M059J (cell line): ENCODE measurements at places on chromosomes 11 and 22.

DNA sequence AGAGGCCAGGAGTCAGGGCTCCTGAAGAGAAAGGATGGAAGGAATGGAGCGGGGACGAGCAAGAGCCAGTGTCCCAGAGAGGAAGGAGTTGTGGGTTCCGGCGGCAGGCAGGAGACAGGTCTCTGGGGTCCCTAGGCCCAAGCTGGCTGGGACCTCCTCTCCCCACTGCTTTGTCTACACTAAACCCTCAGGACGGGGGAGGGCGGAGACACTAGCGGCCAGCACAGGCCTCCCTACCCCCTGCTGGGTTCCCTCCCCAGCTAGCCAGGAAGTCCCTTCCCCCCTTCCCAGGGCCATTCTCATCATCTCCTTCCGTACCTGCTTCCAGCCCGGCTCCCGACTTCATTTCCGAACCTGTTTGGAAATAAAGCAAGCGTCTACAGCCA is 79.5 kb downstream of the ST3GAL4 start:
- no peak for DNase-seq

DNA sequence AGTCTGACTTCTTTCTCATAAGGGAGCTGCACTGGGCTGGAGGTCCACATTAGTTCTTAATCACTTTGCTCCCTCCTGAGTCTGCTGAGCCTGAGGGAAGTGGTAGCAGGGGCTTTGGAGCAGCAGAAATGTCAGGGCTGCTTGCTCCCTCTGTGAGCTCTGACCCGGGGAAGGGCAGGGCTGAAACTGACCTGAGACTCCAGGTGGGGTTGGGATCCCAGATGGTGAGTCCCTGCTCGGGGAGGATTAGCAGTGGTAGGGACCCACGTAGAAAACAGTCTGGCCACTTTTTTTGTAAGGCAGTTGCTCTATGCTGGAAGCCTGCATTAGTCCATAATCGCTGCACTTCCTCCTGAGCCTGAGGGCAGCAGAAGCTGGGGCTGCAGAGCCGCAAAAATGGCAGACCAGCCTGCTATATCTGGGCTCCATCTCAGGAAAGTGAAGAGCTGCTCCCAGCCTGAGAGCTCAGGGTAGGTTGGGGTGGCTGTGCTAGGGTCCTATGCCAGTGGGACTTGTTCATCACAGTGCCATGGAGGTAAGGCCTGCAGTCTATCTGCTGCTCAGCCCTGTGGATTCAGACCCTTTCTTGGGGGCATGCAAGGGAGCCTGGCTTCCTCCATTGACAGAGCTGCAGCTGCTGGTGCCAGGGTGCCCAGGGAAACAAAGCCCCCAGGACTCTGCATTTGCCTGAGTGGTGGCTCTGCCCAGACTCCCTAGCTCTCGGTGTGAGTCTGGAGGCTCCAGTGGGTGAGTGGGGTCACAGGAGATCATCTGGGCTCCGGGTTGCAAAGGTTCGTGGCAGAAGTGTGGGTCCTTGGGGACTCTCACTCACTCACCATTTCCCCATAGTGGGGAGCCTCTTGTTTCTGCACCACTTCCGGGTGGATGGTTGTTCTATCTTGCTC is 854.3 kb downstream of the LUZP2 start:
- DNase-seq: no peak

- peak; percentile 94 for DNase-seq
These were observed 872 bp downstream of the TMA7B start for GRCh38 chr22:39960791-39961746.

- no peak for DNase-seq
These were observed 28.2 kb downstream of the SEZ6L start for GRCh38 chr22:26197425-26197824.

DNA sequence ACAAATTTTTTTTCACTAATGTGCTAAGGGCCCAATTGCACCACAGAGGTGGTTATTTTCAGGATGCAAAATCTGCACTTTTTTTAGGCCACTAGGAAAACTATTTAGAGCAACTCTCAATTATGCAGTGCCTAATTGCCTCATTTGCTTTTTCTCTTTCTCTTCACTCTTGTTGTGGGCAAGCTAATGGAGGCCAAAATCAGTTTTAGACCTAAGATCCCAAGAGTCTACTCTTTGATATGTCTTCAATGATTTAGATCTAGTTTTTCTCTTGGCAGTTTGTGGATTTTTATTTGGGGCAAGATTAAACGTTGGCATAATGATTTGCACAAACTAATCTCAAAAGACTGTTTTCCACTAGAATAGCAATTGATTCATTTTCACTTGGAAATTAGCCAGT is 1996.9 kb downstream of the LRRC4C start:
- no peak for DNase-seq

GRCh38 chr11:7651140-7651551 is 22.2 kb downstream of the CYB5R2 start:
- DNase-seq: peak; percentile 85

GRCh38 chr22:36739185-36739584 is 35.6 kb upstream of the CACNG2 start:
- no peak for DNase-seq

- no peak for DNase-seq
These were observed 80.0 kb downstream of the MED15 start for GRCh38 chr22:20587206-20587958.

DNA sequence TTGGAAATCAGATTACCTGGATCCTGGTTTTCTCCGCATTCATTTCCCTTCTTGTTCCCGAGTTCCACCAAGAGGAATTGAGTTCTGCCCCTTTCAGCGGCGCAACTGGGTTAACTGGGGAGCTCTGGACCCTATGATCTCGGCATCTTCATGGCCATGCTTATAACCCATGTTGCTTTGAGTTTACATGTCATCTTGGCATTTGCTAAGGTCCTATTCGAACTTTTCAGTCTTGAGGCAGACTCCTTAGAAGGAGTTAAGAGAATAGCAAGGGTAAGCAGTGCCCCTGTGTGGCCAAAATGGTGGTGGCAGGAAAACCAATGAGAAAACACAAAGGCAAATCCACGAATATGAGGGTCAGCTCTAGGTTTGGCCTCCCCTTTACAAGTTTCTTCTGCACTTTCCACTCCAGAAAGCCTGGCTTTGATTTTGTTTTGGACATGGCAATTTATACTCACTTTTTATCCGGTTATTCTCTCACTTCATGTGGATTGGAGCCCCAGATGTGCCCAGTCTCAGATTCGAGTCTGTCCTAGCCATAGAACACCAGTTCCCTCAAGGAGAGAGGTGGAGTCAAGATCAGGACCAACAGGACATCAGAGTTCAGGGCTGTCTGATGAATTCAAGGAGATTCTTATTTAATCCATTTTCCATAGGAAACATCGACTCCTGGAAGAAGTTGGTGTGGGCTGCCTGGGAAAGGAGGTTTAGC is 55.3 kb upstream of the FBXO3 start:
- DNase-seq: peak; percentile 76

- DNase-seq: no peak
These were observed 50.1 kb upstream of the WNT11 start for GRCh38 chr11:76256448-76256847.

GRCh38 chr11:68457216-68457897 is 3.2 kb upstream of the PPP6R3 start:
- DNase-seq: no peak

DNA sequence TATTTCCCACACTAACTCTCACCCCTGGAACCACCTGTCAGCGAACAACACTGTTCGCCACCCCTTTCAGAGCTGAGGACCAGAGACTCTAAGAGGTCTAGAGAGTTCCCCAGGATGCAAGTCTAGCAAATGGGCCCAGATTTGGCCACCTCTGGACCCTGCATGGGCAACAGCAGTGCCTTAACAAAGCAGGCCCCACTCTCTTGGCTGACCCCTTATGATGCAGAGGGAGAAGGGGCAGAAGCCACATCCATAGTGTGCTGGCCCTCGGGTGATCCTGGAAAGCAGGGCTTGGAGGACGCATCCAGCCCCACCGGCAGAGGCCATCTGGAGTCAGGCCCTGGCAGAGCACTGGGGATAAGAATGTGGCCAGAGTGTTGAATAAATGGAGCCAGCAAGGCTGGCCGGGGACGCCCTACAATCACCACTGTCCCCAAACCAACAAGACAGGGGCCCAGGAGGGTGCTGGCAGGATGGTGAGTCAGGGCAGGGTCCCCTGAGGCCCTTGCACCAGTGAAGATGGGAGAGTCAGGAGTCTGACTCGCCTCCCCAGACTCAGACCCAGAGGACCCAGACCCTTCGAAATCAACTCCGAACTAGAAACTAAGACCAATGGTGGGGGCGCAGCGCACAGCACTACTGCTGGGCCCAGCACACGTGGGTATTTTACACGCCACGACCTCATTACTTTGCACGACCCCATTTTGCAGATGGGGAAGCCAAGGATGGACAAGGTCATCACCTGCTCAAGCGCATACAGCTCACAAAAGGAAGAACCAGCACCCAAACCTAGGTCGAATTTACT is 6.5 kb downstream of the CSNK1E start:
- no peak for DNase-seq

DNA sequence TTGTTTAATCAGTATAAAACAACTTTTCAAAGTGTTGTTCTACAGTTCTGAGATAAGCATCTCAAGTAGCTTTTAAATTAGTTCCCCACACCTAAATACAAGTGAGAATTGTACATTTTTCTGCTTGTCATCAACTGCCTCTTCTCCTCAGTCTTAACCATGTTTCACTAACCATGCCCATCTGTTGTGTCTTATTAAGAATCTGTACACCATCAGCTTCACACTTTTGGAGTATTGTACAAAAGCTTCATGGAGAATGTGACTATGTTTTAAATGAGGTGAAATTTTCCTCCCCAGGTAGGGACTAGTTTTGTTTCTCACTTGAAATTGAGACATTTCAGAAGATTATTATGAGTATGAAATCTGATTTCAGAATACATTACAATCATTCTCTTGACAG is 52.4 kb downstream of the SIK2 start:
- DNase-seq: no peak

DNA sequence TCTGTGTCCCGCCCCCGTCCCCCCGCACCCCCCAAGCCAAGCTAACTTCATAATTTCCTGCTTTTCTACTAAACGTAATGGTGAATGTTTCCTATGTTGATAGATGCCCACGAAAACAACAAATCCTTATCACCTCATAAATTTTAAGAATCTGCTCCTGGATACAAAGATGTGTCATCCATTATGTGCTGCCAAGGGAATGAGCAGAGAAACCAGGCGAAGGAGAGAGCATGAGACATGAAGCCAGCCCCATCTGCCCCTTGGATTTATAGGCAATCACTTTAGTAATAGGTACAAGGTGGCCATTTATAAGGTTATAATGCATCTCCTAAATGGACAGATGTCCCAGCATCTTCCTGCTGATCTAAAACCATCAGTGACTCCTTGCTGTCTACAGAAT is 30.3 kb downstream of the LAYN start:
- peak; percentile 32 for DNase-seq

DNA sequence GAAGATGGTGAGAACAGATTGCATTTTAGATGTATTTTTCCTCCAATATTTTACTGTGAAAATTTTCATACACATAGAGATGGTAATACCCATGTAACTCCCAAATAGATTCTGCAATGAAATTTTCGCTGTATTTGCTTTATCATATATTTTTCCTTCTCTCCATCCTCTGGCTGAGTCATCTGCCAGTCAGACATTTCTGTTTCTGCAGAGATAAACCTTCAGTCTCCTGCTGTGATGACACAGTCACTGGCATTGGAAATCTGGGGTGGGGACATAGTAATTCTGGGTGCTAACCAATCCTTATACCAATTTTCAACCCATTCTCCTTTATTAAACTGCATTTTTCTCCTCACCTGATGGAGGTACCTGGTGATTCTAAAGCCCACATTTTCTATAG is 33.7 kb downstream of the SVIP start:
- peak; percentile 12 for DNase-seq

- DNase-seq: no peak
These were observed 642 bp upstream of the CASTOR1 start for GRCh38 chr22:30289980-30290313.

- DNase-seq: no peak
These were observed 21.3 kb downstream of the TBC1D22A start for GRCh38 chr22:46783721-46784120.

DNA sequence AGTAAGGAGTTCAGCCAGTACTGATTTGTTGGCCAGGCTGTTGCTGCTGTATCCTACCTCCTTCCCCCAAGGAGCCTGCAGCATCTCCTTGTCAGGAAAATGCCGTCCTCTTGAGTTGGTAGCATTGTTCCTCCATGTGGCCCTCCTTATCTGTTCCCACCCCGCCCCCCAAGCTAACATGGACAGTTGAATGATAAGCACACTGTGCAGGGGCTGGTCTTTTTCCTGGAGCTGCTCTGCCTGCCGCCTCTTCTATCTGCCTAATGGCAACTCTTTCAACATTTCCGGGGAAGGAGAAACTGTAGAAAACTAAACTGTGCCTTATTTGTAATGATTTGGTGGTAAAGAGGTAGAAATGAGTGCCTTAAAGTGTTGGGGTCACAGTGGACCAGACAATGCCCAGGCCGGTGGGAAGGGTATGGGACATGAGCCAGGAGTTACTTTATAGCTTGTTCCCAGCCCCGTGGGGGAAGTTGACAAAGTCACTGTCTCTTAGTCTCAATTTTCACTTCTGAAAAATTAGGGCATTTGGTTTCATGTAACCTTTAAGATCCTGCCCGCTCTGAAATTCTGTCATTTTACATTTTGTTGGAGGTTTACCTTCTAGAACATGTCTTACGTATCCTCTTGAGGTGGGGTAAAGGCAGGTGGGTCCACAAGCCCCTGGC is 4.5 kb downstream of the FAM118A start:
- DNase-seq: no peak

GRCh38 chr11:84890676-84891075 is 736.5 kb downstream of the DLG2 start:
- DNase-seq: no peak

DNA sequence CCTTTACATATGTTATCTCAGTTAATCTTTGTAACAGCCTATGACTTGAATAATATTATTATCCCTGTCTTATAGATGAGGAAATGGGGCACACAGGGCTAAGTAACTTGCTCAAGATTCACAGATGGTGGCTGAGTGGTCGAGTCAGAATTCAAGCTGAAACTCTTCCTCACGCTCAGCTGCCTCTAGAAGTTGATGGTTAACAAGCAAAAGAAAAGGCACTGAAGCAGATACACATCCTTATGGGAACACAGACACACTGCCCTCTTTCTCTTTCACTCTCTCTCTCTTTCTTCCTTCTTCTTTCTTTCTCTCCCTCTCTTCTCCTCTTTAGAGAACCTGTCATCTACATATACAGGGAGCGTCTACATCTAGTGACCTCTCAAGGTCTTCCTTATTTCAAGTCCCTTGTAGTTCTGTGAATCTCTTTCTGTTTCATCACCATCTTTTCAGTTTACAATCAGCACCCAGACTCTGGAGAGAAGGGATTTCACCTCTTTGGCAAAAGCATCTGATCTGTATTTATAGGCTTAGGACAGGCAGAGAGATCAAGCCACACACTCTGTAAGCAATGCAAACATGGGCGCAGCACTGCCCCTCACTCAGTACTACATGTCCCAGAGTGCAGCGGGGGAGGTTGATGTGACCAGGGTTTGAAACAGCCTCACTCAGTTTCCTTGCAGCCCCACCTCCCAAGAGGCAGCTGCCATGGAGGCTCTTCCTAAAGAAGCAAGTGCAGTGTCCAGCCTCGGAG is 75.7 kb downstream of the GRAMD1B start:
- no peak for DNase-seq

DNA sequence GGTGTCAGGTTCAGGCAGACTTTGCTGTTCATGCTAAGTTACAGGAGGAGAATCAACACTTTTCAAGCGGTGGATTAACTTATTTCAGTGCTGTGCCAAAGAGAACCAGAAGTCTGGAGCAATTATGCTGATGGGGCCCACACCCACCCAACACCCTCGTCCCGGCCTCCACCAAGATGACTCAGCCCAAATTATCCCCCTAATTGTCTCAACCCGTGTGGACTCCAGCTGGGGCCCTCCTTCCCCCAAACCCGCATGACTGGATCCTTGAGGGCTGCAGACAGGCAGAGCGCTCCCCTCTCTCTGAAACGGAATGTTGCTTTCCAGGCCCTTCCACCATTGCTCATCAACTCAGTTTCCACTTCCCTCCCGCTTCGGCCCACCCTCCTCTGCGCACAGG is 34.6 kb upstream of the MN1 start:
- DNase-seq: no peak
